ENCODE measurements at places on chromosomes 7 and 10. TPM values are rescaled to one million over a fixed set of nuclear protein-coding genes. Genes with fewer than 3 reads are reported as not detected.

Gene MTG1
- 64.9 TPM for total RNA-seq

Gene DTX2
- total RNA-seq: 28.0 TPM

Gene PDK4
- total RNA-seq: not detected

Gene AOC1
- total RNA-seq: not detected

Gene MAP3K8
- 34.7 TPM for total RNA-seq

Gene AKR1C3
- not detected for total RNA-seq

DNA sequence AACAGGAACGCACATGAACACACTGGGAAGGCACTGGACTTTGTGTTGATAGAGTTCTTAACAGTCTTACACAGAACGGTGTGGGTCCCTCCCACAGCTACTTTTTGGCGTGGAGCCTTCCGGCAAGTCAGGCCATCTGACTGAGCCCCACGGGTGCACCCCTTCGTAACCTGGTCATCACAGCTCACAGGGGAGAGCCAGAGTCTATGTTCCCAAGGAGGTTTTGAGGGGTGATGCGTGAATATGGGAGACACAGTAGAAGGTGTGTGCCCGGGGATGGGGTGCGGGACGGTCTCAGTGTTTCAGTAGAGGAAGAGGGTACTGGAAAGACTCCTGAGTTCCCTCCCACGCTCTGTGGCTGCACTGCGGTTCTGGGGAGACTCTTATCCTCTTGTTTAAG is 291.7 kb downstream of the DNAJB6 start:
- no peak for DNase-seq

GRCh38 chr10:46090258-46090812 is 44.3 kb upstream of the MSMB start:
- no peak for DNase-seq

DNA sequence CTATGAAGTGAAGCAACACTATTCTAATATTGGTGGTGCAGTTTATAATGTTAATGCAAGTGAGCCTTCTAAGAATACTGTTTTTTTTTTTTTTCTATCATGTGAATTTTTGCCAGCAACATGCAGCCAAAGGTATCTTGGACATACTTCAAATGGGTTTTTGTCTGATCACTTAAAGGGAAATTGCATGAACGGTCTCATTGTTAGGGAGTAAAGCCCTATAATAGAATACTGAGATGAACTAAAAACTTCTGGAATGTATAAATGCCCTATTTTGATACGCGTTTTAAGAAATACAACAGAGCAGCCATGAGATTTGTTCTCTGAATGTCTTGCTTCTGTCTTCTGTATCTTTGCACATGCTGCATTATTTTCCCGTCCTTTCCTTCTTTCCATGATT is 10.5 kb upstream of the MDFIC start:
- no peak for DNase-seq

GRCh38 chr10:132297526-132297925 is 10.2 kb downstream of the STK32C start:
- no peak for DNase-seq

DNA sequence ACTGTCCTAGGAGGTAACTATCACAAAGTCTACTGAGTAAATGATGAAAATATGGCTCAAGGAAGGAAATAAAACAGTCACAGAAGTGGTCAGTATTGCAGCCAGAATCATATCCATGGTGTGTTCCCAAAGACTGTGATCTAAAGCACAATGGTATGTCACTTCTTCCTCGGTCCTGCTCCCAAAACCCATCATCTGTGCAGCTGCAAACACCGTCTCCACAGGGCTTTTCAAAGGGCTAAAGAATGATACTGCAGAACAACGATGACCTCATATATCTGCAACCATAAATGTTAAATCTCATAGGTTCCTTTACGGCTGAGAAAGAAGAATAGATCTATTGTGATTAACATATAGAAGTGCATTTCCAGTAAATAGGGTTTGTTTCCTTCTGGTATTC is 465.0 kb downstream of the GRID1 start:
- DNase-seq: no peak

- DNase-seq: no peak
Observed at GRCh38 chr7:130150587-130150986, 54.6 kb downstream of the TMEM209 start.

DNA sequence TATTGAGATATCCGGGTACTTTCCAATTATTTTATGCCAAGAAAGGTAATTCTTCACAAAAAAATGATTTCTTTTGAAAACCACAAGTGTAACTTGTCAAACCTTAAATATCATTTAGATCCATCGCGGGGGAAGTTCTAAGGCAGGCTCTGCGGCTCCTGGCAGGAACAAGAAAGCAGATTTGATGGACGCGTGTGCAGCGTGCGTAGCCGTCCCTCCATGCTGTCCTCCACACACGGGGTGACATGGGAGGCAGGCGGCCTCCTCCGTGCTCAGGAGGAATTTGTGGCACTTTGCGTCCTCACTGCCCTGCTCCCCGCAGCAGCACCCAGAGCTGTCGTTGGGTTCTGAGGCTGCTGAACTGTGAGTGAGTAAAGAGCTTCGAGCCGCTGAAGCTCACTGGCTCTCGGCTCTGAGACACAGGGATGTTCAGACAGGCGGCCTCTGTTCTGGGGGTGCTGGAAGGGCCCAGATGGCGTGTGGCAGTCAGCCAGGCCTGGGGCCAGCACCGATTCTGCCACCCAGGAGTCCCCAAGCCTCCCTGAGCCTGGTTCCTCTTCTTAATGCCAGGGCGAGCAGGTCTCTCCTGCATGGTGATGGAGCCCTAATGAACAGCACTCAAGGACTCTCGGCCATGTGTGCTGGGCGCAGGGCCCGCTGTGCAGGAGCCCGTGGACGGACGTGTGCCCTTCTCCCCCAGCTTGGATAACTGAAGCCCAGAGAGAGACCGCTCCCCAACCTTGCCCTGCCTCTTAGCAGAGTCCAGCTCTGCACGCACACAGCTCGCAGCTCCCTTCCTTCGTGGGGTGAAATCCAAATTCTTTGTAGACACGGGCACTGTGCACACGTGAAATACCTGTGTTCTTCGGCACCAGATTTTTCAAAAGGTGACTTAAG is 185.4 kb upstream of the SHH start:
- no peak for DNase-seq

DNA sequence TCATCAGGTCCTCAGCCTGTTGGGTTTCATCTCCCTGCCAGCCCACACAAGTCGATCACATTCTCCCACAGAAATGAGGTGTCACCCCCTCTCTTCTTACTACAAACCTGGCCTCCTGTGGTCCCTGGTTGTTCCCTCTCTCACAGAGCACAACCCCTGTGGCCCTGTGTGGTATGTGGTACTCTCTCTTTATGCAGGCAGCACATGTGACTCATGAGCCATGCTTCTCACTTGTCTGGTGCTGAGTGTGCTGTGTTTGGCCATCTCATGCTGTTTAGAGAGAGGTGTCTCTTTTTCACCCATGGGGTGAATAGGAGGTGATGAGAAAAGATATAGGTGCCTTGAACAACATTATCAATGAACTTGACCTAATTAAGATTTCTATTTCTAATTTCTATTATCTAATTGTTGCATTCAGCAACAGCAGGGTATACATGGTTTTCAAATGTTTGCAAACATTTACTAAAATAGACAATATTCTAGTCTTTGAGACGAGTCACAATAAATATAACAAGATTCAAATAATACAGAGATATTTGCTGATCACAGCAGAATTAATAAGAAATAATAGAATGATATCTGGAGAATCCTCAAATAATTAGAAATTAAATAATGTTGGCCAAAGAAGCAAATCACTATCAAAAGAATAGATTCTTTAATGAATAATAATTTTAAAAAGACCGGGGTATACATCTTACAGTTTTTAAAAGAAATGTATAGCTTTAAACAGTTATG is 633.8 kb upstream of the IGFBP3 start:
- DNase-seq: no peak

DNA sequence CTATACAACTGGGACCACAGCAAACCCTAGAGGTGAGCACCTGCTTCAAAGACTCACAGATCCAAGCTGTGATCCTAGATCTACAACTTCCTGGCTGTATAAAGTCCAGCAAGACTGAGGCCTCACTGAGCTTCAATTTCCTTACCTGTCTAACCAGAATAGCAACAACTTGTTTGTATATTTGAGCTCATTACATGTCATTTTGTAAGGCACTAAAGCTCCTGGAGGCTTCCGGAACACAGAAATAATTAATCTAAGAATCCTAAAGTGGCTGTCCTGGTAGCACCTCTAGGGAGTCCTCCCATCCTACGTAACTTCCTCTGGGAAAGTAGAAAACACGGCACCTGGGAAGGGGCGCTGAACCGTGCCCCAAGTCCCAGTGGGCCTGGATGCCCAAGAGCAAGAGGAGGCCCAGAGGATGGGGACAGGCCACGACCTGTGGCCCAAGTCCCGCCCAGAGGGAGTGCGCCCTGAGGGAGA is 39.4 kb downstream of the HK1 start:
- no peak for DNase-seq

- DNase-seq: no peak
Observed at GRCh38 chr10:79345241-79346011, 1.8 kb upstream of the PPIF start.

DNA sequence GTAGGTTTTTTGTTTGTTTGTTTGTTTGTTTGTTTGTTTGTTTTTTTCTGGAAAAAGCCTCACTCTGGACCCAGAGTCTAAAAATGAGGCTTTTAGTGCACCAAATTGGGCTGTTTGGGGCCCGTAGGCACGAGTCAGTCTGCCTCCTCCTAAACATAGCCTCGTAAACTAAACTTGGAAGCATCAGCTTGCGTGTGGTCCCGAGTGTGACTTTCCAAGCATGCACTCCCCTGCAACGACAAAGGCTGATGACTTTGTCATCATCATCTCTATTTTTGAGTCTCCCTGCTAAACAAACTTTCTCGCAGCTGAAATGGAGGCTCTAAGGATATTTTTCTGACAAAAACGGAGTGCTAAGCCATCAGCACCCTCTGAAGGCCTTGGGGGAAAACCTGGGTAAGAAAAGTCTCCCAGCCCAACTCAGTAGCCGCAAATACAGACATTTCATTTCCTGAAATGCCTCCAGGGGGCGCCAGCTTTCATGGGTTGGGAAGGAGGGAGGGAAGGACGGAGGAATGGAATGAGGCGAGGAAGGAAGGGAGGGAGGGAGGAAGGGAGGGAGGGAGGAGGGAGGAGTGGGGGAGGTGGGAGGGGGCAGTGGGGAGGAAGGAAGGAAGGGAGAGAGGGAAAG is 245.9 kb downstream of the KCNMA1 start:
- no peak for DNase-seq

- DNase-seq: no peak
Observed at GRCh38 chr7:77543910-77544309, 6.8 kb downstream of the PTPN12 start.

- DNase-seq: no peak
Observed at GRCh38 chr7:107315716-107316220, 147.0 kb downstream of the HBP1 start.

- no peak for DNase-seq
Observed at GRCh38 chr7:15197042-15197977, 294.8 kb upstream of the DGKB start.

DNA sequence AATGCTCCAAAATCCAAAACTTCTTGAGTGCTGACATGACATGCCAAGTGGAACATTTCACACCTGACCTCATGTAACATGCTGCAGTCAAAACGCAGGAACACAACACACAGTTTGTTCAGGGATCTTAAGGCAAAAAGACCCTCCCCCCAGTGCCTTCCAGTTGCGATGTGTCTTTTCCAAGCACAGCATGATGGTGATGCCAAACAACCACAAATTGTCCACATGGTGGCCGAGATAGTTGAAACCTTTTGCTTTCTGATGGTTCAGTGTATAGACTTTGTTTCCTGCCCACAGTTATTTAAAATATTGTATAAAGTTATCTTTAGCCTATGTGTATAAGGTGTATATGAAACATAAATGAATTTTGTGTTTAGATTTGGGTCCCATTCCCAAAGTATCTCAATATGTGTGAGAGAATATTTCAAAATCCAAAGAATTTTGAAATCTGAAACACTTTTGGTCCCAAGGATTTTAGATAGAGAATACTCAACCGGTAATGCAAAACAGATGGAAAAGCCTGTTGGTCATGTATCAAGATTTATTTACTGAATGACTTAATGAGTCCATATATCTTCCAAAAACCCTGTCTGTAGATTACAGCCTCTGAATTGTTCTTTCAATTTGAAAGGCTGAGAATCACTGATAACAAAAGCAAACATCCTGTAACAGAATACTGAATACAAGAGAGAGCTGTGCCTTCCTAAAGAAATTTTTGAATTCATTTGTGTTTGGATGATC is 93.4 kb upstream of the OIT3 start:
- DNase-seq: no peak

DNA sequence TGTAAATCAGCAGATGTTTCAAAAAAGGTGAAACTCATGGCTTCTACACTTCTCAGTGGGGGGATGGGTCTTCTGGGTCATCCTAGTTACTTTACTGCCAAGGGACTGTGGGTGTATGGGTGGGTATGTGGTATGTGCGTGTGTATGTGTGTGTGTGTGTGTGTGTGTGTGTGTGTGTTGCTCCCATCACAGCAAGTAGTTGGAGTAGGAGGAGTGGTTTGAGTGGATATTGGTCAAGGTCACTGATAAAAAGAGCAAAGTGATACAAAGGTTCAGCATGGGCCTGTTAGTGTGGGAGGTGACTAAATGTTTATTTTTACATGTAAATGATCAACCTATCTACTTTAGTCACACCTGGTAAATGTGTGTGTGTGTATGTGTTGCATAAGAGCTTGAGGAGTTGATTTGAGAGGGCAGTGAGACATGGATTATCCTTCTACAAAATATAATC is 11.8 kb upstream of the COBL start:
- no peak for DNase-seq

DNA sequence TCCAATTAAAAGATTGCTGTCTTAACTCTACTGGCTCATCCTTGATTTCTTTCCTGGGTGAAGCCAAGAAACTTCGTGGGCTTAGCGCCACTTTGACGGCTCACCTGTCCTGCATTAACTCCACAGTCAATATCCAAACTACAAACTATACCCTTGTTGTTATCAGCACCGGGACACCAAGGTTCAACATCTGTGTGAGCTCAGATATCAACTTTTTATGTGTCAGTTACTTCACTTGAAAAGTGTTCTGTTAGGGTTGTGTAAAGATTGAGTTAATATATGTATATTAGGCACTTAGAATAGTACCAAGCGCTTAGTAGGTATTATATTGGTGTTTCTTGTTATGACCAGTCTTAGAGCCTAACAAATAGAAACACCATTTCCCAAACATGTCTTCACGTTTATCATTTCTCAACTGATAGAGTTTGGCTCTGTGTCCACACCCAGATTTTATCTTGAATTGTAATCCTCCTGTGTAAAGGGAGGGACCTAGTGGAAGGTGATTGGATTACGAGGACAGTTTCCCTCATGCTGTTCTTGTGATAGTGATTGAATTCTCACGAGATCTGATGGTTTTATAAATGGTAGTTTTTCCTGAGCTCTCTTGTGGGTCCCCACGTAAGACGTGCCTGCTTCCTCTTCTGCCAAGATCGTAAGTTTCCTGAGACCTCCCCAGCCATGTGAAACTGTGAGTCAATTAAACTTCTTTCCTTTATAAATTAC is 19.0 kb upstream of the ST8SIA6 start:
- DNase-seq: no peak

DNA sequence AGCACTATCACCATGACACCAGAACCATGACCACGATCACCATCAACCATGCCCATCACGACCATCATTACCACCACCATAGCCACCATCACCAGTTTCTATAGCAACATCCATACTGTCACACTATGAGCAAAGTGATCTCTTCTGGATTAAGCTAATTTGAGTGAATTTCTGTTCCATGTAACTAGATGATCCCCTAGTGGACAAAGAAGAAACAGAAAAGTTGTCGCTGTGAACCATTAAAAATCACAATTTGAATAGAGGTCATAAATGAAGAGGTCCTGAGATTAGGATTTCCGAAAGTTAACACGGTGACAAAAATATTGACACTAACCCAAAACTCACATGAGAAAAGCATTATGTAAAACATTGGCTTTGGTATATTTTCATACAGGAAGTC is 77.6 kb downstream of the CLRN3 start:
- no peak for DNase-seq

GRCh38 chr10:102540023-102540422 is 36.3 kb downstream of the SUFU start:
- no peak for DNase-seq

All from activated T-helper 1 cell treated with anti-CD3 and anti-CD28 coated beads, Interleukin-12 subunit alpha, Interleukin-12 subunit beta, Interleukin-2, Interleukin-4 antibody, amounts not matched to agents 30 ng/mL and 10 ng/mL and 1 ng/mL, durations not matched to agents 14 hours and 24 hours and 36 hours (primary cell).